Naive thymus-derived CD8-positive, alpha-beta T cell (primary cell): ENCODE measurements at places on chromosomes 11 and 22. TPM values are rescaled to one million over a fixed set of nuclear protein-coding genes. Genes with fewer than 3 reads are reported as not detected.

The P2RY2 gene
- not detected for total RNA-seq

The BARX2 gene
- total RNA-seq = not detected

DNA sequence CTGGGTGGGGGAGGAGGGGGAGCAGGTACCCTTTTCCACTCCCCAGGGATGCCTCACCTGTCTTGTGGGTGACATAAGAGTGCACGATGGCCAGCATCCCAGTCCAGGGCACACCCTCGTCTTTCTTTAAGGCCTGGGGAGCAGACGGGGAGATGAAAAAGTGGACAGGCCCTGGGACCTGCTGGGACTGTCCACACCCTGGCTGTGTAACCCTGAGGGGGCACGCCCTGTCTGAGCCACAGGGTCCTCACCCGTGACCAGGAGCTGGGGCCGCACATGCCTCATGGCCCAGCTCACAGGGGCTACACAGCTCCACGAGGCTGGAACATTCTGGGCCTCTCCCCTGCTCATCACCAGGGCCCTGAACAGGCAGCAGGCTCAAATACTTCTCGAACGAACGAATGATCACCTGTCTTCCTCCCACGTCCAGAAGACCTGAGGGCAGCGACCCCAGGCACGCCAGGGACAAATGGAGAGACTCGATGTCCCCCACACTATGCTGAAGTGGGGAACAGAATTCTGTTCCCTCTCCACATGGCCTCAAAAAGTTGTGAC lies 123.9 kb downstream of the PHF21B start:
- no peak for DNase-seq

DNA sequence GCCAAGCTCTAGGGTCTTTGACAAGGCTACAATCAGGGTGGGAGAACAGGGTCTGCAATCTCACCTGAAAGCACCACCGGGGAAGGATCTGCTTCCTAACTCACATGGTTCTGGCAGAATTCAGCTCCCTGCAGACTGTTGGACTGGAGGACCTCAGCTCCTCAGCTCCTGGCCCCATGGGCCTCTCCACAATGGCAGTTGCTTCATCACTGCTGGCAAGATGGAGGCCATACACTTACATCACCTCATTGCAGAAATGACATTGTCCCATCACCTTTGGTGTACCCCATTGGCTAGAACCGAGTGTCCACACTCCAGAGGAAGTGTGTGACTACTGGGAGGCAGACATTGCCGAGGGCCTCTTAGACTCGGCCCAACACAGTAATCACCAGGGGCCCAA lies 20.9 kb upstream of the MPPED1 start:
- DNase-seq = no peak

- no peak for DNase-seq
These were observed 123.1 kb upstream of the C11orf87 start for GRCh38 chr11:109298865-109299264.

DNA sequence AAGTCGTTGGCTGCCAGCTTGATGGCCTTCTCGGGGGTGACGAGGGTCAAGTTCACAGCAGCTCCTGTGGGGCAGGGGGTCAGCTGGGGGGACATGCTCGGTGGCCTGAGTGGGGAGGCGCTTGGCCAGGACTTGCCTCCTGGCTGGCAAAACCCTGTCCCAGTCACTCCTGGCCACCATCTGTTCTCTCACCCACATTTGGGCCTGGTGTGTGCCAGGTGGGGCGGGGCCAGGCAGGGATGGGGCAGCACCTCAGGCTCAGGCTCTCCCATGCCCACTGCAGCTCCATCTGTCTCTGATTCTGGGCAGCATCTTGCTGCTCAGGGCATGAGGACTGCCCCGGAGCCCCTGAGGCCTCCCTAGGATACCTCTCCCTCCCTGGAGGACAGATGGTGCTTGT lies 3.7 kb upstream of the CEND1 start:
- no peak for DNase-seq

- DNase-seq = no peak
These were observed 78.0 kb downstream of the PISD start for GRCh38 chr22:31583861-31584485.
